ENCODE measurements at places on chromosomes 2 and 18.

DNA sequence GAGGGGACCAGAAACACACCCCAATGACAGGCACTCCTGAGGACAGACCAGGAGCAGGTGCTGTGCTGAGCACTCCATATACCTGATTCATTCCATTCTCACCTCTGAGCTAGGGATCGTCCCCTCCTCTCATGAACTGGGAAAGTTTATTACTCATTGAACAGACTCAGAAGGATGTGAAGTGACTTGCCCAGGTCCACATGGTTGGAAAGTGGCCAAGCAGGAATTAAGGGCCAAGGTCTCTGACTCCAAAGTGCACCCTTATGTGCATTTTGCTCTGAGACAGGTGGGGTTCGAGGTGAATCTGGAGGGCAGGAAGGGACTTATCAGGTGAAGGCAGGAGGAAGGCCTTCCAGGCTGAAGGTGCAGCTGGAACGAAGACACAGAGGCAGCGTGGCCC is 25.1 kb upstream of the PLB1 start:
- no peak for DNase-seq

GRCh38 chr2:230128623-230129342 is 60.1 kb upstream of the SLC16A14 start:
- no peak for DNase-seq

DNA sequence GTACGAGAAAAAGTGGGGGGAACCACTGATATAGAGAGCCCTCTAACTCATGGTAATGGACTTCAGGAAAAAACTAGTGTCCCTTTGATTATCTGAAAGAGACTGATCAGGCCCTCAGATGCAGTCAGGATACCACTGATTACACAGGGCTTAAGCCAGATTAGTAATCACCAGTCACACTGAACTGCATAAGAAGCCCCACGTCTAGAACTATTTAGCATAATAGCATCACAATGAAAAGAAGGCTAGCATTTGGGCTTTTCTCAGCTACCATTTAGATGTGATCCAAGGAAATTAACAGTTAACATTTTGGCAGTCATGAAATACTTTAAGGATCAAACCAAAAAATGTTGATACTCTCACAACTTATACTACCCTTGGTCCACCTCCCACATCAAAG is 813.1 kb upstream of the POU3F3 start:
- no peak for DNase-seq

DNA sequence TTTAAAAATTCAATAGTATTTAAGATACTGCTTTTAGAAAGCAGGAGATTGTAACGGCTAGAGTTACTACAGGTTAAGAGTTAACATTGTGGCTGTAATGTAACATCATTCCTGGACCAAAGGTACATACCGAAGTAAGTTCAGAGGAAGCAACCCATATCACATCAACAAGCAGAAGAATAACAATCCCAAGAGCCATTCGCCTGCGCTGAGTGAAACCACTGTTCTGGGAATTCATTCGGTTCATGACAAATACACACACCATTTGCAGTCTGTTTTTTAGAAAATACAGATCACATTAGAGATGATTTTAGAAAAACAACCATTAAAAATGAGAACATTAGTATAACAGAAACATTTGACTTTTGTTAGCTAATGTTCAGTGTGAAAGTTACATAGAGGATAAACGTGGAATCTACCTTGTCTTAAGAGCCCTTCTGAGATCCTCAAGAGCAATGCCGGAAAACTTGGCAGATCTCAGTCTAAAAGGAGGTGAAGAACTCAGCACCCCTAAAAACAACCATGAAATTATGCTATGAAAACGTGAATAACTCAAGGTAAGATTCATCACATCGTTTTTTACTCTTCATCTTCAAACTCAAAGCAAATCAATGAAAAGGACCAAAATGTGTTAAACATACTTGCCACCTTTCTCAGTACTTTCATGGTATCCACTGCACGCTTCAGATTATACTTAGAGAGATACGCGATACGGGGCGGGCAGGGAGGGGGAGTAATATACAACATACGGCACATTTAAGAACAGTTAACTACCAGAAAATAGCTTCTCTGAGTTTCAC is 1.2 kb downstream of the SLC35F5 start:
- DNase-seq: no peak

GRCh38 chr18:54914816-54915215 is 44.4 kb downstream of the CCDC68 start:
- DNase-seq: no peak

GRCh38 chr2:80969900-80970299 is 665.3 kb upstream of the LRRTM1 start:
- DNase-seq: no peak

GRCh38 chr2:20171445-20171977 is 53.4 kb downstream of the SDC1 start:
- DNase-seq: no peak

- no peak for DNase-seq
Measured at GRCh38 chr18:11425211-11425610, 184.2 kb upstream of the SLC35G4 start.

DNA sequence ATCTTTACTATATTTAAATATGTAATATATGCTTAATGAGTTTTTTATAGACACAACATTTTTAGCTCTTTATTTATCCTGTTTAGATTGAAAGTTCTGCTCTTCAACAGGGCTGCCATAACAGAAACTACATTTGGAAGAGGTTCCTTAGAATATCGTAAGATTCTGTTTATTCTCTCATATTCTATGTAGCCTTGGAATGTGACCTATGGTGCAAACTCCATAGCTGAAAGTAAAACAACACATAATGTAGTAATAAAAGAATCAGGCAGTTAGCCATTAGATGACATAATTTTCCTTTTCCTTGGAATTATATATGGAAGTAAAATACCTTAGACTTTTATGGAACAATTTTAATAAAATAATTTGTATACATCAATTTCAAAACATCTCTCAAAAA is 91.3 kb downstream of the ZNF804A start:
- no peak for DNase-seq

GRCh38 chr2:137700681-137701080 is 263.6 kb upstream of the HNMT start:
- DNase-seq: no peak

GRCh38 chr2:215796140-215796855 is 217.1 kb downstream of the MREG start:
- no peak for DNase-seq

- DNase-seq: no peak
Measured at GRCh38 chr18:49161627-49162026, 210.9 kb upstream of the SMAD7 start.

- DNase-seq: no peak
Measured at GRCh38 chr2:161427664-161428587, 11.8 kb downstream of the TBR1 start.

DNA sequence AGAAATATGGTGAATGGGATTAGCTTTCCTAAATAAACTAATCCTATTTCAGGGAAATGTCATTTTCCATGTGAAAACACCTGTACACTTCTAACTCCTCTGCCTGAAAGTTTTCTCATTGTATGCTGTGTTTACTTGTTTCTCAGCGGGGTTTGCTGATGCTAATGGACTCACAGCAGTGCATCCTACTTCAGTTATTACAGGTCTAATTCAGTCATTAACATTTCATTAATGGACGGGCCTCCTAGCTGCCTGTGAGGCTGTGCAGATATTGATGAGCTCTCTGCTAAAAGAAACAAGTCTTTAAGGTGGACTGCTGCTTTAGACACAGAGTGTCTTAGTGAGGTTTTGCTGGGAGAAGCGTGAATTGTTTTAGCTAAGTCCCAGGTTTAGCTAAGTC is 1342.0 kb upstream of the ZEB2 start:
- DNase-seq: no peak

- no peak for DNase-seq
Measured at GRCh38 chr2:47497843-47498460, 95.0 kb downstream of the MSH2 start.

DNA sequence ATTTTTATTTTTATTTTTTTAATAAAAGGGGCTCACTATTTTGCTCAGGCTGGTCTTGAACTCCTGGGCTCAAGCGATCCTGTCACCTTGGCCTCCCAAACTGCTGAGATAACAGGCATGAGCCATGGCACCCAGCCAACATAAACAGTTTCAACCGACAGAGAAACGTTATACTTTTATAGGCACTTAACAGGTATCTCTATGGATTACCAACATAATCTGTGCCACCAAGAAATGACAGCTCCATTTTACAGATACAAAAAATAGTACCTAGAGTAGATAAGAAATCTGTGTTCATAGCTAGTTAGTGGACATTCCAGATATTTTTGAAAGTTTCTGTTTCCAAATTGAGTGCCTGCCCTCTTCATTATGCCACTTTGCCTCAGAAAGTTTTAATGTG is 1316.7 kb downstream of the LRP1B start:
- no peak for DNase-seq

DNA sequence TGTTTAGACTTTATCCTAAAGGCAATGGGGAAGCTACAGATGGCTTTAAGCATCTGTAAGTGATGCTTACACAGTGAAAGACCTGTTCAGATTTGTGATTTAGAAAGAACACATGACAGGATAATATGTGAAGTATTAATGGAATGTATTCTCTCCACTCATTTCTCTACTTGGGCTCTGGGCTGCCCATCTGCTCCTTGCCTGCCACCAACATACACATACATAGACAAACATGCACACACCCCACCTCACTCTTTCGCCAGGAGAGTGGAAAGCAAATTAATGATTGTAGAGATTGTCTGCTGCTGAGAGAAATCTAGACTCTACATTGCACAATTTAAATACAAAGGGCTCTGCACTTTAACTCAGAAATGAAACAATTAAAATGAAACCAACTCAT is 61.0 kb upstream of the NFE2L2 start:
- no peak for DNase-seq

- no peak for DNase-seq
Measured at GRCh38 chr2:118668431-118669424, 178.7 kb downstream of the EN1 start.

GRCh38 chr2:149616681-149617456 is 29.3 kb upstream of the MMADHC start:
- no peak for DNase-seq

- DNase-seq: no peak
Measured at GRCh38 chr2:85861180-85861579, 27.6 kb downstream of the ST3GAL5 start.

- DNase-seq: no peak
Measured at GRCh38 chr2:204604061-204604460, 58.8 kb downstream of the PARD3B start.

GRCh38 chr2:72003124-72003523 is 144.5 kb downstream of the CYP26B1 start:
- DNase-seq: no peak

- no peak for DNase-seq
Measured at GRCh38 chr2:51971136-51971535, 939.2 kb upstream of the NRXN1 start.

- DNase-seq: no peak
Measured at GRCh38 chr2:8693157-8693821, 11.4 kb downstream of the ID2 start.

DNA sequence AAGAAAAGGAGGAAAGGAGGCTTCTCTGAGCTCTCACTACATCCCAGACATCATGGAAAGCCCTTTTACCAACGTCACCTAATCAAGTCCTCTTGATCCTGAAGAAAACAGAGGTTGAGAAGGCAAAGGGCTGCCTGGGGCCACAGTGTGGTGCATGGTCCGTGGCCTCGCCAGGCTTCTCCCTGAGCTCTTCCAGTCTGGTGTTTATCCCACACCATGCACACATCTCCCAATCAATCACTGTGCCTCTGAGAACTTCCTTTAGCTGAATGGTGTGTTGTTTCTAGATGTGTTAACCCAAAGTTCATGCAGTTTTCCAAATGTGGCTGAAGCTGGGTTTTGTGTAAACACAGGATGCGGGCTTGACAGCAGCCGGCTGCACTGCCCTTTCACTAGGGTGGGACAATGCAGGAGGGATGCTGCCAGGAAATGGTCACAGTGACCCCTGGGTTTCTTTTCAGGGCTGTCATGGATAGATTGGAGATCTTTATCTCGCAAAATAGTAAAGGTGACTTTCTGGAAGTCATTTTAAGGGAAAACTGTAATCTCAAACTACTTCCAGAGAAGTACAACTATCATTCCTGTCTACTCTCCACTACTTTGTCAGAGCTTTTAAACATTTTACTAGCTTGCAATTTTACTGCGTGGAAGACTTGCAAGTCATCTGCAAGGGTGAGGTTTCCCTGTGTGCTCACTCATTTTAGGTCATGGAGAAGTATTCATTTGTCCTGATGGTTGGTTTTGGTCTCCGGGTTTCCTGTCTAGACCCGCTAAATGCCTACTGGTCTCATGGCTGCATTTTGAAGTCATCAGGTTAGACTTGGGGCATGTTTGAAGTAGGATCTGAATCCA is 54.6 kb downstream of the IL1R2 start:
- no peak for DNase-seq

- no peak for DNase-seq
Measured at GRCh38 chr18:40939656-40940515, 1015.1 kb upstream of the PIK3C3 start.

DNA sequence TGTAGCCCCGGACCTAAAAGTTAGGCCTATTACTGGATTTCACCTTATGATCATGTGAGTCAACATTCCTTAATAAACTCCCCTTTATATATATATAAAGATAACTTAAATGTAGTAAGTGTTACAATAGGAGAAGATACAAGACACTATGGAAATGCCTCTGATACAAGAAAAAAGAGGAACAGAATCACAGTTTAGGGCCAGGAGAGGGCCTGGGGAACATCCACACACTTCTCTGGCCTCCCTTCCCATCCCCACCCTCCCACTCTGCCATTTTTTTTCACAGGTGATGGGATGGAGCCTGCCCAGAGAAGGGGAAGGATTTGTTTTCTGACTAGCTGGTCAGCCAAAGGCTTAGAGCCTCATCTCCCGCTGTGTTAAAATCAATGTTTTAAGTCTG is 6.4 kb downstream of the CDC42EP3 start:
- DNase-seq: no peak

DNA sequence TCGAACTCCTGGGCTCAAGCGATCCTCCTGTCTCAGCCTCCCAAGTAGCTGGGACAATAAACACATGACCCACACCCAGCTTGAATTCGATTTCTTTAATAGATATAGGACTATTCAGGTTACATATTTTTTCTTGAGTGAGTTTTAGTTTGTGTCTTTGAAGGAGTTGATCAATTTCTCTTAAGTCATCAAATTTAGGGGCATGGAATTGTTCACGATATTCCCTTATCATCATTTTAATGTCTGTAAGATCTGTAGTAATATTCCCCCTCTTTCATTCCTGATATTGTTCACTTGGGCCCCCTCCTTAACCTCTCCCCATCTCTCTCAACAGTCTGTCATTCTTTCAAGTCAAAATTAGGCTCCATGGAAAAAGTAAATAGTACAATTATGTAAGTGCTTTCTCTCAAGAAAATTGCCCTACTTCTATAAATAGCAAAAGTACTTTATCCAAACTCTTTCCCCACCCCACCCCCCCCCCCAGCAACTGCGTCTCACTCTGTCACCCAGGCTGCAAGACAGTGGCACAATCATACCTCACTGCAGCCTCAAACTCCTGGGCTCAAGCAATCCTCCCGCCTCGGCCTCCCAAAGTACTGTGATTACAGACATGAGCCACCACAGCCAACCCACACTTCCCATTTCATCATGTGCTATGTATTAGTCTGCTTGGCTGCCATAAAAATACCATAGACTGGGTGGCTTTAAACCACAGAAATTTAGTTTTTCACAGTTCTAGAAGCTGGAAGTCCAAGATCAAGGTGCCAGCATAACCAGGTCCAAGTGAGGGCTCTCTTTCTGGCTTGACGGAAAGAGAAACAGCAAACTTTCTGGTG is 20.1 kb downstream of the WDR33 start:
- DNase-seq: no peak

GRCh38 chr2:437756-438393 is 150.0 kb upstream of the ALKAL2 start:
- DNase-seq: peak; percentile 5
